GM10248 (cell line): ENCODE measurements at places on chromosomes 2 and 18.

DNA sequence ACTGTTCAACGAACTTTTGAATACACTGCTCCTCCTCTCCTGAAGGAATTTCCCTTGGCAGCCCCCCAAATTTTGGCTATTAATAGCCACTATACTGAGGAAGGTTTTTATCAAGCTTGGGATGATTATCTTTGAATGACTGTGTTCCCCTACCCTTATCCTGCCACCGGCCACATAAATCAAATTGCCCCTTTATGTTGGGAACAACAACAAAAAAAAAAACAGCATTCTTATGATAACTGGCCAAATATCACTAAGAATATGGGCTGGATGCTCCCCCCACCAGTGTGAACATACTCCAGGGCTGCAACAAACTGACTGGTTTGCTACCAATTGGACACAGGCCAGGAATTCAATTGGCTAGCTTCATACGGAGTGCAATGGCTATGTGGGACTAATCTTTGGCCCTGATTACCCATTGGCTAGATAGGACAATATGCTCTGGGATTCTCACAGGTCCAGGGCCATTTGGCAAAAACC is 20.6 kb downstream of the DUSP11 start:
- no peak for DNase-seq

GRCh38 chr2:172409042-172409441 is 18.3 kb upstream of the ITGA6 start:
- DNase-seq, result no peak

DNA sequence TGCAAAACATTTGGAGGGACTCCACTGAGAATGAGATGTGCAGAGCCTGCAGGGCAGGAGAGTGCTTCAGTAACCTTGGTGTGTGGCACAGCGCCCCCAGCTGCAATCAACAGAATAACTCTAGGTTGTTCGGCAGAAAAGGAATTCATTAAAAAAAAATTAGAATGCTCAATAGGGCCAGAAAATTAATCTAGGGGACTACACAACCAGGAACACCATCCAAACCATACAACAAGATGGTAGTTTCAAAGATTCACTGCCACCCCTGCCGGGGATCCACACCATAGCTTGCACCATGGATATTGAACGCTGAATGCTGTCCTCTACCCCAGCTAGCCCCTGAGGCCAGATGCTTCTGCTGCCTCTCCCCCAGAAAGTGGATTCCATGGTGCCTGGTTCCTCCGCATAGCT is 50.1 kb downstream of the THUMPD2 start:
- peak; percentile 34 for DNase-seq

DNA sequence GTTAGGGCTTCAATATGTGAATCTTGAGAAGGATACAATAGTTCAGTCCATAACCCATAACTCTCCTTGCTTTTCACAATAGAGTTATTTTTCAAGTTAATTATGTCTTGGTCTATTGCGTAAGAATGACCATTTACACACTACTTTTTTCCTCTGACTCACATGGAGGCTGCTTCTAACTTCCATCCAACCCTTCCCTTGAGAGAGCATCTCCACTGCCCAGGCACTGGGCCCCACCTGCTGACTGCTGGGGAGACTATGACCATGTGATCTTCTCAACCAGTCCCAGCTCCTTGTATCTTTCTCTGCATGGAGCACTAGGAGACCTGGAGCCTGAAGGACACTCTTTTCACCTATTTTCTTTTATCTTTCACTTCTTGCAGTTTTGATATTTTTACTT is 251.5 kb downstream of the GPD2 start:
- DNase-seq, result no peak
